ENCODE measurements at places on chromosomes 5 and 9. TPM values are rescaled to one million over a fixed set of nuclear protein-coding genes. Genes with fewer than 3 reads are reported as not detected.

AQP3 gene
- total RNA-seq: 26.2 TPM

CTSL gene
- total RNA-seq: 107 TPM

SLC23A1 gene
- total RNA-seq: 17.0 TPM

IL17B gene
- 0.52 TPM for total RNA-seq

TLN1 gene
- total RNA-seq: 482 TPM

SLF1 gene
- total RNA-seq: 6.1 TPM

Data from mucosa of gallbladder (tissue), 1 donor.